ENCODE measurements at places on chromosomes 2 and 18.

- no peak for DNase-seq
These were observed 2012.3 kb upstream of the PIK3C3 start for GRCh38 chr18:39942702-39943101.

DNA sequence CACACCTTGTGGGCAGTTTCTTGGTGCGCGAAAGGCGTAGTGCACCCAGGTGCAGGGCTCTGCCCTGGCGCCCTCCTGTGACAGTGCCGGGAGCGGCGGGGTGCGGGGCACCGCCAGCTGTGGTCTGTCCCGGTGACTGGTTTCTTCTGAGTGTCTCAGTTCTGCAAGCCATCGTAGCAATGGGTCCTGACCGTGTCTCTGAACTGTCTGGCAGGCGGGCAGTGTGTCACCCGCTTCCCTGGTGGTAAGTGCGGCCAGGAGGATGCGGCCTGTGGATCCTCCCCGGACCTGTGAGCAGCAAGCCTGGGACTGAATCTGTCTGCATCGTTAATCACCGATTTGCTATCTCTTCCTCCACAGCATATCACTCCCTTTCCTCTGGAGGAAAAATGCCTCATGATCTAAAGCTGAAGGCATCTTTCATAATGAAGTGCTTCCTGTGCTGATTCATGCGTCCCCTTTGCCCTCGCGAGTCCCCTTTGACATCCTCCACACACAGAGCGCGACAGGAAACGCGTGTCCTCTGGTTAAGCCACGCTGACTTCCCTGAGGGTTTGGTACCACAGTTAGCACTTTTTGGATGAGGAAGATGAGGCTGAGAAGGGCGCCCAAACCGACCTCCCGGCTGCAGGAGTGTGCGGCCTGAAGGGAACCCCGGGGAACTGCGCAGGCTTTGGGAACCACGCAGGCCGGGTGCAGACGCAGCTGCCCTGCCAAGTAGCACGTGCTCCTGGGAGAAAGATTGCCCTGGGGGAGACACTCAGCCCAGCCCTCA is 416.0 kb upstream of the HS6ST1 start:
- DNase-seq: no peak

- DNase-seq: no peak
These were observed 9.9 kb upstream of the GAREM2 start for GRCh38 chr2:26162963-26163362.

DNA sequence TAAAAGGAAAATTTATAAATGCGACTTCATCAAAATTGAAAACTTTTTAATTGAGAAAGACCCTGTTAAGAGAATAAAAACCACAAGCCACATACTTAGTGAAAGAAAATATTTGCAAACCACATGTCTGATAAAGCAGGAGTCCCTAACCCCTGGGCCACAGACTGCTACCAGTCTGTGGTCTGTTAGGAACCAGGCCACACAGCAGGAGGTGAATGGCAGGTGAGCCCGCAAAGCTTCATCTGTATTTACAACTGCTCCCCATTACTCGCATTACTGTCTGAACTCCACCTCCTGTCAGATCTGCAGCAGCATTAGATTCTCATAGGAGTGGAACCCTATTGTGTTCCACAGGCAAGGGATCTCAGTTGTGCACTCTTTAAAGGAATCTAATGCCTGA is 95.5 kb upstream of the CRACDL start:
- no peak for DNase-seq

- no peak for DNase-seq
These were observed 490.4 kb upstream of the SPRED2 start for GRCh38 chr2:65922794-65923193.

DNA sequence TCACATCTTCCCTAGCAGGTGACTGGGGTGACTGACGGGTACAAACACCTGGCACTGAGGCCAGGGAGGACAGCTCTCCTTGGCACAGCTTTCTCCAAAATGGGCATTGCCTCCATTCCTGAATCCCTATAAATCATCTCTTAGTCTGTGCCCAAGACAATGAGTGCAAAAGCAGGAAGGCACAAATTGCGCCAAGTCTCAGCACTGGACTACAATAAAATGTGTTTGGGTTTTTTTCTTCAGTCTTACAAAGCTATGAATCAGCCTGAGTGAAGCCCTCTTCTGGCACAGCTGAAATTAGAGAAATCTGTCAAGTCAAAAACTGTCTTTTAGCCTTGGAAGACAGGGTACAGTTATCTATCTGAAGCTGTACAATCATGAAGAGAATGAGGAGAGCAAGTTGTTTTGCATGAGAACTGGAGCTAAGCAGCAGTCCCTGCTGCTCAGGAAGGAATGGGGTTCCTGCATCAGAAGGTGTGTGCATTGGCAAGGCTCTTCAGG is 90.8 kb downstream of the EPB41L3 start:
- DNase-seq: no peak

DNA sequence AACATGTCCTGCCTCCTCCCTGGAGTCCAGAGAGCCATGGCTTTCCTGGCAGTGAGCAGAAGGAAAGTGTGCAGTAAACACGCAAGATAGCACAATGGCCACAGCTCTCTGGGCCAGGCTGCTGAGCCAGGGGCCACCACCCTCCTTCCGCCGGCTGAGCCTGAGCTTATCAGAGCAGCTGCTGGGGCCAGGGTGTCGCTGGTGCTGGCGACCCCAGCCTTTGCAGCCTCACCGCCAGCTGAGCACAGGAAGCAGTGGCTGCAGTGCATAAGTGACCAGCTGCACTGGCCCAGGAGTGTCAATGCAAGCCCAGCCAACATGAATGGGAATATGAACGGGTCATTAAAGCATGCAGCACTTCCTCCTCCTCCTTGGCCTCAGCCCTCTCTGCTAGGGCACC is 172.0 kb downstream of the ZFP36L2 start:
- DNase-seq: no peak

GRCh38 chr2:222050981-222051380 is 247.8 kb downstream of the PAX3 start:
- DNase-seq: no peak

- no peak for DNase-seq
These were observed 163.2 kb downstream of the KCNE4 start for GRCh38 chr2:223215254-223215516.

- DNase-seq: no peak
These were observed 107.7 kb upstream of the DNAJC10 start for GRCh38 chr2:182608181-182608845.

DNA sequence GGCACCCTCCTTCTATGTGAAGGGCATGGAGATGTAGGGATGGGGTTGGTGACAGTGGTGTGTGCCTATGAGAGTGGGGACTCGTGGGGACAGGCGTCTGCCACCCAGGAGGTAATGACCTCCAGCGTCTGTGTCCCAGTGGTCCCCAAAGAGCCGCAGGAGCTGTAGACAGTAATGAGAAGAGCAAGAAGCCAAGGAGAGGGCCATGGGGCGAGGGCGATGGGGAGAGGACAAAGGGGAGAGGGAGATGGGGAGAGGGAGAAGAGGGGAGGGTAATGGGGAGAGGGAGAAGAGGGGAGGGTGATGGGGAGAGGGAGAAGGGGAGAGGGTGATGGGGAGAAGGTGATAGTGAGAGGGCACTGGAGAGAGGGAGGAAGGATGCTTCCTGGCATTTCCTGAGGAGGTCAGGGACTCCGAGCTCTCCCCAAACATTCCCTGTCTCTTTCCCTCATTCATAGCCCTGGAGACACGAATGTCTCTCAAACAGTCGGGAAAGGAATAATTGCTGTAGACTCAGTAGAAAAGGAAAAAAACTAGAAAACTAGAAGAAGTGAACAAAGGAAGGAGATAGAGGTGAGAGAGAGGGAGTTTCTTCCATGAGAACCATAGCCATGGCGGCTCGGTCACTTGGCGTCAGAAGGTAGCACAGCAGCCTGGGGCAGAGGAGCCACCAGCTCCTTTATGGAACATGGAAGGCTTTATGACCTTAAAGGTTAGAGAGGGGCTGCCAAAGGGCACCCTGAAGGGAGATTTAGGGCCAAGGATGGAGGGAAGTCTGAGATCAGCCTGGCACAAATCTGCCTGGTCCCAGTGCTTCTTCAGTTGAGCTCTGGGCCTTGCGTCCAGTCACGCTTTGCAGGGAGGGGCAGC is 39.5 kb downstream of the PSD4 start:
- no peak for DNase-seq

GRCh38 chr2:66437691-66438497 is 3.0 kb downstream of the MEIS1 start:
- DNase-seq: no peak

DNA sequence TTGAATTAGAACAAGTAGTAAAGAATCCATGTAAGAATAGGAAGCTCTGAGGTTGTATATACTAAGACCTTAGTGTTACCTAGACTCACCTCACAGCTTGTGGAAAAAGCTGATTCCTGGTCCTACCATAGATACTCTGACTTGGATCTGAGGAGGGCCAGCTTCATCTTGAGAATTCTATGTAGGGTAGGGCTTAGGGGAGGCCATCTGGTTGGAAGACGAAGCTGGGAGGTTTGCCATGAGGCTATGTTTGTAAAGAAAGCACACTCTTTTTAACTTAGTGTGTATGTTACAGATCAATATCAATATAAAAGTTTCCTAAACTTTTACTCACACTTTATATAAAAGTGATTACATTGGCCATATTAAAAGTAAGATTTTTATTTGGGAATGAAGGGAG is 77.1 kb upstream of the GALNT5 start:
- DNase-seq: no peak

GRCh38 chr2:121748202-121748601 is 7.2 kb upstream of the TSN start:
- no peak for DNase-seq

- DNase-seq: no peak
These were observed 1.4 kb upstream of the GALNT14 start for GRCh38 chr2:31139671-31140070.

DNA sequence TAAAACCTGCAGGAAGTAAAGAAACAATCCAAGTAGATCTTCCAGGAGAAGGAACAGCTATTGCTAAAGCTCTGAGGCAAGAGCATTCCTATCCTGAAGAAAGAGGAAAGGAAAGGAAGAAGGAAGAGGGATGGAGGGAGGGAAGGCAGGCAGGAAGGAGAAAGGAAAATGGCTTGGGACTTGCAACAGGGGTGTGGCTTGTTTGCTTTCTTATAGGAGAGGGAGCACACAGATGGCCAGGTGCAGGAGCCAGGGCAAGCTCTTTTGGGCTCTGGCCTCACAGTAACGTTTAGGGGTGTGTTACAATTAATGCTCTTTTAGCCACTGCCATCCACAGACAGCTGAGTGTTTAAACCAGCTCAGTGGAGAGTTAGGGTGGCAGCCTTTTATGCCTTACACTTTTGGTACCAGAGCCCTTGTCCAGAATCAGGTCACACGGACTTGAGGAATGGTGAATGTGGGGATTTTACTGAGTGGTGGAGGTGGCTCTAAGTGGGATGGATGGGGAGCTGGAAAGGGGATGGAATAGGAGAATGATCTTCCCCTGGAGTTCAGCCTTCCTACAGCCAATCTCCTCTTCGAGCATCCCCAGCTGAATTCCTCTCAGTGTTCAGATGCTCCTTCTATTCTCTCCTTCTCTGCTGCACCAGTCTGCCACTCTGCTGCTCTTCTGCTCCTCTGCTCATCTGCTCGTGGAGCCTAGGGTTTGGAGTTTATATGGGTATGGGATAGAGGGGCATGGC is 108.7 kb upstream of the SLC39A10 start:
- DNase-seq: no peak
